GM04504 (cell line): ENCODE measurements at places on chromosomes 5 and 9.

- peak; percentile 71 for DNase-seq
These were observed 18.6 kb upstream of the NOTCH1 start for GRCh38 chr9:136564379-136564988.

DNA sequence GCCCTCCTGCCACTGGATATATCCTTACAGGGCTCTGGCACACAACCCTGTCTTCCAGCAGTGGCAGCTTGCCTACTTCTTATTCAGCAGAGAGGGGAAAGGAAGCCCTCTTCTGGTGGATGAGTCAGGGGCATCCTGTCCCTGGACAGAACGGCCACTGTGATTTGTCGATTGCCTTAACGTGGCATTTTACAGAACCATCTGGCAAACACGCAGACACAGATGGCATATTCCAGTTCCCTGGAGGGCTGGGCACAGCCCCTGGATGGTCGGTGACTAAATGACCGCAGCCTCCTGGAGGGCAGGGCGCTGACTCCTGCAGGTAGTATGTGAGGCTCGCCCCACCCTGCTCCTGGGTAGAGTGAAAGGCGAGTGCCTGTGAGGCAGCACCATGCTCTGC, 62.1 kb downstream of the DCP2 start:
- DNase-seq = no peak

DNA sequence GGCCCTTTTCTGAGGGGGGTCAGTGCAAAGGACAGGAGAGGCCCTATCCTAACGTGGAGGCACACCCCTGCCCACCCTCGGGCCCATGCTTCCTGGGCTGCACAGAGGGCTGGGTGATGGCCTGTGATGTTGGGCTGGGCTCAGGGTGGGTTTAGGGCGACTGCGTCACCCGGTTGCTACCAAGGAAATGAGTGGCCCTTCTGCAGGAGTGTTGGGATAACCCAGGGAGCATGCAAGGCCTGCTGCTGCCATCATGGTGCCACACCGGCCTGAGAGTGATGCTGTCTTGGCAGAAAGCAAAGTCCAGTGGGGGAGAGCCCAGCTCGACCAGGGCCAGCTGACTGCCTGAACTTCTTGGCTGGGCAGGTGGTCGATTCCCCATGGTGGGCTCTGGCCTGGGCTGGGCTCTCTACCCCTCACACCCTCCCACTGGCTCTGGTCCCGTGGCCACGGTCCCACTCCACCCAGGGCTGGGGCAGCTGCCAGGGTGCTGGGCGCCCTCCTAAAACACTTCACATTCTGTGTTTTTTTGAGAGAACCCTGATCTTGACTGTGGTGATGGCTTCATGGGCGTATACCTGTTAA, 21.5 kb upstream of the MRNIP start:
- DNase-seq = no peak

- no peak for DNase-seq
These were observed 90.8 kb downstream of the EHMT1 start for GRCh38 chr9:137709411-137710101.

DNA sequence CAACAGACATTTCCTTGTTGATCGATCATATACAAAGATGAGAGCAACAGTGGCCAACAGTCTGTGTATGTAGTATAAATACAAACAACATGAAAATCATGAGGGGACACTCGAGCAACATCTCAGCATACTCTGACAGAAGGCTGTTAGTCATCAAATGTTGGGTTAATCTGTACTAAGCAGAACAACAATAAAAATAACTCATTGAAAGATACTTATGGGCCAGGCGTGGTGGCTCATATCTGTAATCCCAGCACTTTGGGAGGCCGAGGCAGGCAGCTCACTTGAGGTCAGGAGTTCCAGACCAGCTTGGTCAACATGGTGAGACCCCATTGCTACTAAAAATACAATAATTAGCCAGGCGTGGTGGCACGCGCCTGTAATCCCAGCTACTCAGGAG, 67.3 kb downstream of the SCAI start:
- DNase-seq = no peak

GRCh38 chr5:124230456-124230855, 516.0 kb downstream of the ZNF608 start:
- DNase-seq = no peak

- DNase-seq = no peak
These were observed 341.0 kb upstream of the POU5F2 start for GRCh38 chr5:94082405-94082804.

DNA sequence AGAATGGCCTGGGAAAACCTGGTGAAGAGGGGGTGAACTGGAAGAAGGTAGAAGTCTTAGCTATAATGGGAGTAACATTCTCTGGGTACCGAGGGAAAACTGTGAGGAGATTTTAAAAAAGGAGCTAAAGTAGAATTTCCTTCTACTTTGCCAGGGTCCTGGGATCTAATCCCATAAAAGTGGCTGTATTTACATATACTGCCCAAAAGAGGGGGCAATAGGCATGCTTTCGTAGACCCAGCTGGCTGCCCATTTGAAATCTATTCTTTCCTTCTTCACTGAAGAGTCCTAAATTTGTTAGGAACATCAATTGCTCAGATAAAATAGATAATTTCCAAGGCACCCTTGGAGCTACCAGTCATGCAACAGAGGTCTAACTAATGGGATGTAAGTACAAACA, 159.2 kb downstream of the CDC42SE2 start:
- DNase-seq = no peak

- DNase-seq = no peak
These were observed 88.4 kb downstream of the AK8 start for GRCh38 chr9:132789719-132790118.

GRCh38 chr5:140349244-140349643, 2.8 kb upstream of the HBEGF start:
- DNase-seq = no peak

GRCh38 chr9:72013292-72013760, 47.1 kb downstream of the C9orf57 start:
- no peak for DNase-seq

- no peak for DNase-seq
These were observed 31.0 kb downstream of the MTREX start for GRCh38 chr5:55338810-55339243.

DNA sequence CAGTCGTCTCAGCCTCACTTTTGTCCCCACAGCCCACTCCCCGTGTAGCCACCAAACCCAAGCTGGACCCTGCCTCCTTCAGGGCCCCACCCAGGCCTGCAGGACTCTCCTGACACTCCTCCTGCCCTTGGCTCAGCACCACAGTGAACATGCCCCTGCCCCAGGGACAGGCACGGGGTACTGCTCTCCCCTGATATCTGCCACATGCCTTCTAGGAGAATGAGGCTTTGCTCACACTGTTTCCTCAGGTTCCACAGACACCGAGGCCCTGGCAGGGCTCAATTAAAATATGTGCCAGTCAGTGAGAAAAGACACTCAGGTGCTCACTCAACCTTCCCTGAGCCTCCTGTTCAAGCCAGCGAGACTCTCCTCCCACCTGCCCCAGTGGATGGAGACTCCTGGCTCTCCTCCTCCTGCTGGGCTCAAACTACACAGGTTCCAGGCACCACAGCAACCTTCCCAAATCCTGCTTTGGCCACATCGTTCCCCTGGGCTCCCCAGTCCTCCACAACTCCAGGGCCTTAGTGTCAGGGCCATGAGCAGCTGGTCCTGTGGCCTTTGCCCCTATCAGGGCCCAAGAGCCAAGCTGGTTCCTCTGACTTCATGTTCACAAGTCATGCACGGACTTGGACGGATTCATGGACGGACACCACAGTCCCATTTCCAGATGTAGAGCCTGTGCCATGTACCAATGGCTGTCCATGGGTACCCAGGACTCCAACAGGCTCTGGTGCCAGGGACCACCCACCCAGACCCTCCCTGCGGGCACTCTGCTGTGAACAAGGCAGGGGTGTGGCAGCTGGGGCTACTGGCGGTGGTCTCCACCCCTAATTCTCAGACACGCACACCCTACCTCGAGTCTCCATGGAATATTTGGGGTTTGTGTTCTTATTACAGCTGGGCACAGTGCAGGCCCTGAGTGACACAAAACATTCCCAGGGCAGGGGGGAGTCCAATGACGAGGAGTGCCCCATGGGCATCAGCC, 36.6 kb downstream of the BICD2 start:
- DNase-seq = no peak

DNA sequence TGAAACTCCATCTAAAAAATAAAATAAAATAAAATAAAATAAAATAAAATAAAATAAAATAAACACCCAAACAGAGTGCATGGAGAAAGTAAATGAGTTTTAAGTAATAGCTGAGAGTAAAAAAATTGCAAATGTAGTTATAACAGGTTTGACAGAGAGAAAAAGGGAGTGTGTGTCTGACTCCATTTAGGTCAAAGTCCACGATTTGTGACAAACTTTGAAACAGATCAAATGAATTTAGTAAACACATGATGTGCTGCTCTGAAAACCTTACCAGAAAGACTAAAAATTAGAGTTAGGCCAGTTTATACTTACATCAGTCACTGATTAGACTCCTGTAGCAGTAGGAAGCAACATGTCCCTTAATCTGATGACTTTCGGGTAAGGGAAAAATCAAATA, 346.6 kb downstream of the PARP8 start:
- no peak for DNase-seq

- no peak for DNase-seq
These were observed 228.3 kb downstream of the MAST4 start for GRCh38 chr5:66824476-66824875.

DNA sequence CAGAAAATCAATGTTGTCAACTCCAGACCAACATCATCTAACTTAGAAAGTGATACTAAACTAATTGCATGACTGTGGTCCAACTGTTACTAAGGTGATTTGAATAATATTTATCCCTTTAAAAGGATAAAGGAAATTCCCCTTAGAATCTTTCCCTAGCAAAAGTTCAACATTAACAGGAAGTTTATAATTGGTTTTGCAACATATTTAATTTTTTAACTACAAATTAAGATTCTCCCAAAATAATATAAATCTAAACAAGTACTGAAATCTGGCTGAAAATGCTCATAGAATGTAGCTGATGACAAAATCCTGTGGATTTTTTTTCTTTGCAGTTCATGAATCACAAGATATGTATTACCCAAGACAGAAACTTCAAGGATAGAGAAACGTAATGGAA, 151.4 kb downstream of the LPAR1 start:
- DNase-seq = no peak

DNA sequence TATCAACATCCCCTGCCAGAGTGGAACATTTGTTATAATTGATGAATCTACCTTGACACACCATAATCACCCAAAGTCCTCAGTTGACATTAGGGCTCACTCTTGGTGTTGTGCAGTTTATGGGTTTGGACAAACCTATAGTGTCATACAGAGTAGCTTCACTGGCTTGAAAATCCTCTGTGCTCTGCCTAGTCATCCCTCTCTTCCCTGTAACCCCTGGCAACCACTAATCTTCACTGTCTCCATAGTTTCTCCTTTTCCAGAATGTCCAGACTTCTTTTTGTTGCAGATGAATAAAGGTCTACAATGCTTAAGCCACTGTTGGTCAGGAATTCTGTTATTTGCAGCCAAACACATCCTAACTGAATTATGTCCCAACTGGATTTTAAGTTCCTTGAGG, 22.5 kb upstream of the SUB1 start:
- DNase-seq = no peak

- DNase-seq = no peak
These were observed 2.0 kb downstream of the ASTN2 start for GRCh38 chr9:117412841-117413240.

- no peak for DNase-seq
These were observed 23.0 kb downstream of the UBE2D2 start for GRCh38 chr5:139584137-139584536.

DNA sequence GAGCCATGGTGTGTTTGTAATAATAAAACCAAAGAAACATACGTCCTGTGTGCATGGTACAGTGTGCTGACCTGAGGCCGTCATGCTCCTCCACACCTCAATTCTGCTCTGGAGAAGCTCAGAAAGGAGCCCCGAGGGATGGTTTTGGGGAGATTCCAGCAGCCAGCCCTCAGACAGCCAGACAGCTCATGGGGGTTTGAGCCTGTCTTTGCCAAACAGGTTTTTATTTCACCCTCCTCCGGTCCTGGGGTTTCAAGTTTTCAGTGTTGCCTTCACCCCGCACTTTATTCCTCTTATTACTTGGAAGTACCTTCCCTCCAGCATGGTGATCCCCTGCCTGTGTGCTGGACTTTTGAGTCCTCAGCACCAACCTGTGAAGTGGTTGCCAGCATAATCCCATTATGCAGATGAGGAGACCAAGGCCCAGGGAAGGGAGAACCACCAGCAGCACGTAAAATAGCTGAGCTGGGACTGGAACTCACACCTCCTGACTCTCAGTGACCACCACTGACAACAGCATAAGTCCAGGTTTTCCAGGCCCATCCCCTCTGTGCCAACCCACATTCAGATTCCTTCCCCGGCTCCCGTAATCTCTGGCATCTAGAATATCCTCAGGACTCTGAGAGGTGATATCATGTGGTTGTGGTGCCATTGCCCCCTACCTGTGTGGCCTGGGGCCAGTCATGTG, 35.1 kb downstream of the TGFBI start:
- DNase-seq = no peak
